Mucosa of descending colon (tissue), 3 donors: ENCODE measurements at places on chromosomes 6 and 20.

GRCh38 chr20:44736170-44737021 is 9.3 kb upstream of the KCNK15 start:
- DNase-seq: no peak

- no peak for DNase-seq
Measured at GRCh38 chr6:70651326-70651905, 16.3 kb upstream of the SMAP1 start.

DNA sequence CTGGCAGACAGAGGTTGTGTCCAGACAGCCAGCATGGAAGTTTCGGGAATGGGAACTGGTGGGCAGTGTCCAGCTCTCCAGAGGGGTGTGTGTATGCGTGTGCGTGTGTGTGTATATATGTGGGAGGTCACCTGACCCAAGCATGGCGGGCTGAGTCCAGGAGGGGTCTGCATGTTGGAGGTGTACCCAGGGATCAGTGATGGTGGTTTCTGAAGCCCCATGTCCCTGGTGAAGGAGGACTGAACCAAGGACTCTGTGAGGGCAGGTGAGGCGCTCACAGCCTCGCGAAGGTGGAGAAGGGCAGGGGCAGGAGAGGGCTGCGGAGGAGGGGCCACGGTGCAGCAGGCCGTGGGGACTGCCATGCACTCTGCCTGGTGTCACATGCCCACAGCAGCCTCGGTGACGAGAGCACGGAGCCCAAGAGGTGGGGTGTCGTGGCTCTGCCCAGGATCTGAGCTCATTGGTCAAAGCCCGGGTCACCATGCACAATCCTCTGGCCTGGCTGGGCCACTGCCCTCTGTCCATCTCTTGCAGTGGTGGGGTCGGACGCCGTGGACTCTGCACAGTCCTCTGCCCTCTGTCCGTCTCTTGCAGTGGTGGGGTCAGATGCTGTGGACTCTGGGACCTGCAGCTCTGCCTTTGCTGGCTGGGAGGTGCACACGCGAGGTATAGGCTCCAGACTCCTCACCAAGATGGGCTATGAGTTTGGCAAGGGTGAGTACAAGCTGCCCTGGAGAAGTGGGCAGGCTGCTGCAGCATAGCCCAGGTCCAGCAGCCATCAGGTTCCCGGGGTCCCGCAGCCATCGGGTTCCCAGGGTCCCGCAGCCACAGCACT is 2.1 kb upstream of the LIME1 start:
- no peak for DNase-seq

GRCh38 chr20:44336086-44336485 is 757 bp upstream of the R3HDML start:
- no peak for DNase-seq

DNA sequence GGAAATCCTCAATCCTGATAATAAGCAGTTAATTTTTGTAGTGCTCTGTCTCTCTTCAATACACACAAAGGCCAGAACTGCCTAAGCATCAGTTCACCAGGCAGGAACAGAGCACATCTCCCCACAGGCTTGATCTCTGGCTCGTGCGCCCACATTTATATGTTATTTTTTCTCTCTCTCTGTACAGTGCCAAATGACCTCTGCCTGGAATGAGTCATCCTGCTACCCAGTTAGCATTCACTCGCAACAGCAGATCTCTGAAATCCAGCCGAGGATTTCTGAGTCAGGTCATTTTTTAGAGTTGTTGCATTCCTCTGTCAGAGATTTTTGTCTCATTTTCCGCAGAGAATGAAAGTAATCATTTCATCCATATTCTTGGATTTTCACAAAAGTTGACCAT is 107.1 kb downstream of the COL12A1 start:
- peak; percentile 51 for DNase-seq
